ENCODE measurements at places on chromosomes 3 and 15.

DNA sequence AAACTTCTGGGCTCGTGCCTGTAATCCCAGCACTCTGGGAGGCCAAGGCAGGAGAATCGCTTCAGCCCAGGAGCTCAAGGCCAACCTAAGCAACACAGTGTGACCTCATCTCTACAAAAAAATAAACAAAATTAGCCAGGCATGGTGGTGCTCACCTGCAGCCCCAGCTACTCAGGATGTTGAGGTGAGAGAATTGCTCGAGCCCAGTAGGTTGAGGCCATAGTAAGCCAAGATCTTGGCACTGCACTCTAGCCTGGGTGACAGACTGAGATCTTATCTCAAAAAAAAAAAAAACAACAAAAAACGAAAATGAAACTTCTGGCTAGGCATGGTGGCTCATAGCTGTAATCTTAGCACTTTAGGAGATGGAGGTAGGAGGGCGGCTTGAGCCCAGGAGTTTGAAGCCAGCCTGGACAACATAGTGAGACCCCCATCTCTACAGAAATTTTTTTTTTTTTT, 53.7 kb downstream of the PIK3CB start:
- DNase-seq, result no peak

DNA sequence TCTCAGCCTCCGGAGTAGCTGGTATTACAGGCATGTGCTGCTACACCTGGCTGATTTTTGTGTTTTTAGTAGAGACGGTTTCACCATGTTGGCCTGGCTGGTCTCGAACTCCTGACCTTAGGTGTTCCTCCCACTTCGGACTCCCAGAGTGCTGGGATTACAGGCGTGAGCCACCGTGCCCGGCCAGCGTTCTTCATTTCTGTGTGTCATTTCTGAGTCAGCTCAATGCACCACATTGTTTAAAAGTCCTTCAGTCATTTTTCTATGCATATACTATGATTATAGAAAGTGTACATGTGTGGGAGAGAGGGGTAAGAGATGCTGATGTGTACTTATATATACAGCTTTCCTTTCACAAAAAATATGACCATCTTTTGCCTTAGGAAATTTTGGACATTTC, 2.1 kb downstream of the QTRT2 start:
- no peak for DNase-seq

DNA sequence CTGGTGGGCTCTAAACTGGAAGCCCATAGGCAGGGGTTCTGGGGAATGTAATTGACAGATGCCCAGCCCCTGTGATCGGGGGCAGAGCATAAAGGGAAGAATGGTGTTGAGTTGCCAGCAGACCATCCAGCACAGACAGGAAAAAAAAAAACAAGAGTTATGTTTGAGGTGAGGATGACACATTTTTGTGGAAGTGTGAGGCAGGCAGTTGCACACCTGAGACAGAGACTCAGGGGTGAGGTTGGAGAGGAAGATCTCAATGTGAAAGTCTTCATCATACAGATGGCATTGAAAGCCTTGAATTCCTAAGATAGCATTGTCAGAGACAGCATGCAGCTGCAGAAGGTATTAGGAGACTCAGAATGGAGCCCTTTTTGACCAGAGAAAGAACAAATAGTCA, 18.6 kb upstream of the ST8SIA2 start:
- no peak for DNase-seq

DNA sequence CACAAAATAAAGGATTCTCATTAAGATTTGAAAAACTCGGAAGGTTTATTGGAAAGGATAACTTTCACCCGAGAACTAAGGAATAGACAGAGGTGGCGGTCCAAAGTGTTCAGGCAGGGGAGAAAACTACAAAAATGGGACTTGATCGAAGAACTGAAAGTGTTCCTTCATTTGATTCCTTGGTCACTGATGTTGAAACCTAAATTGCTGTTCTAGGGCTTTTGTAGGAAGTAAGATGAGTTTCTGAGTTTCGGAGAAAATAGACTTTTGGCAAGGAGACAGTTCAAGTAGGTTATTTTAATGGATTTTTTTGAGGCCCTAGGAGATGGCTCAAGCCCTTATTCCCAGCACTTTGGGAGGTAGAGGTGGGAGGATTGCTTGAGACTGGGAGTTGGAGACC, 1.4 kb downstream of the TRIP4 start:
- DNase-seq, result no peak

Data from fibroblast of the conjunctiva (primary cell).